Stimulated activated CD4-positive, alpha-beta T cell treated with anti-CD3 and anti-CD28 coated beads, TNF-alpha, amount 100 ng/mL, for 24 hours (primary cell): ENCODE measurements at places on chromosomes 16 and 17.

- DNase-seq: no peak
These were observed 75.4 kb downstream of the YPEL2 start for GRCh38 chr17:59406808-59407381.

- DNase-seq: no peak
These were observed 16.4 kb downstream of the NF1 start for GRCh38 chr17:31111183-31111582.

GRCh38 chr17:61463316-61464129, 11.3 kb downstream of the TBX4 start:
- DNase-seq: no peak

DNA sequence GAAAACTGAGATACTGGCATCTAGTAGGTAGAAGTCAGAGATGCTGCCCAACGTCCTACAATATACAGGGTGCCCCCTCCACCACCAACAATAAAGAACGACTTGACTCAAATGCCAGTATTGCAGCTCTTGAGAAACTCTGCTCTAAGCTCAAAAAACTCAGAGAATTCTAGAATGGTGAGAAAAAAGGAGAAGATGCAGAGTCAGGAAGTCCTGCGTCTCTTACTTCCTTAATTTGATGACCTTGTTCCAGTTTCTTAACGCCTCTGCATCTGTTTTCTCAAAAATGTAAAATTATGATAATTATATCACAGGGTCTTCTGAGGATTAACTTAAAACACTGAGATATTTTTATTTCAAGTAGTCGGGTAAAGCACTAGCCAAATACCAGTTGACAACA, 1.7 kb upstream of the HSBP1 start:
- no peak for DNase-seq

DNA sequence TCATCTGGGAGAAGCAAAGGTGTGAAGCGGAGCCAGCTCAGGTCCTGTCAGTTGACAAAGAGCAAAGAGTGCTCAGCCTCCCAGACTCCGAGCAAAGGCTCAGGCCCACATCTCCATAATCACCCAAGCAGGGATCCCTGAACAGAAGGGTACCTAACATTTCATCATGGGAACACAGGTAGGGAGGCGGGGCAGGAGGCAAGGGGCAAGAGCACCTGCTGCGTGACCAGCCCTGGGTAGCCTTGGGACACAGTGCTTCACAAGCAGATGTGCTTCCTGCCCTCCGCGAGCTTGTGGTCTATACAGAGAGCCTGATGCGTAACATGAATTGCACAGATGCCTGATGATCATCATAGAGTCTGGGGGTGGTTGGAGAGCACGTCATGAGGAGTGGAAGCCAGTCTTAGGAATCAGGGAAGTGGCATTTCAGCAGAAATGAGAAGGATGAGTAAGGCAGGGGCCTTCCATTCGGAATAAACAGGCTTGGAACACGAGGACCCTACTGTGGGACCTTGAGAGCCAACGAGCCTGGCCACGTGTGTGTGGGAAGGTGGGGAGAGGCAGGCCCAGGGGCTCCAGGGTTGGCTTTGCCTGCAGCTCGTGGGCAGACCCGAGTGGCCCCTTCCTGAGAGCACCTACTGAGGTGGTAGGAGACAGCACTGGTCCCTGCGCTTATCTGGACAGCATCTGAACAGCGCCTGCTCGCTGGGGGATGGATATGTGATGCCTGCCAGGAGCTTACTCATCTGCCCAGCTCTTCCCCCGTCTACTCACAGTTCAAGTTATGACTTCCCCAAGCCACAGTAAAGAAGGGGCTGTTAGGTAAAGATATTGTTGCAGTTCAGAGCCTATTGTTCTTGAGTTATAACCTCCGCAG, 125.8 kb downstream of the CCDC182 start:
- DNase-seq: no peak

- no peak for DNase-seq
These were observed 10.0 kb downstream of the SUPT4H1 start for GRCh38 chr17:58341861-58342475.

- no peak for DNase-seq
These were observed 94.0 kb downstream of the SKAP1 start for GRCh38 chr17:48335858-48336500.

DNA sequence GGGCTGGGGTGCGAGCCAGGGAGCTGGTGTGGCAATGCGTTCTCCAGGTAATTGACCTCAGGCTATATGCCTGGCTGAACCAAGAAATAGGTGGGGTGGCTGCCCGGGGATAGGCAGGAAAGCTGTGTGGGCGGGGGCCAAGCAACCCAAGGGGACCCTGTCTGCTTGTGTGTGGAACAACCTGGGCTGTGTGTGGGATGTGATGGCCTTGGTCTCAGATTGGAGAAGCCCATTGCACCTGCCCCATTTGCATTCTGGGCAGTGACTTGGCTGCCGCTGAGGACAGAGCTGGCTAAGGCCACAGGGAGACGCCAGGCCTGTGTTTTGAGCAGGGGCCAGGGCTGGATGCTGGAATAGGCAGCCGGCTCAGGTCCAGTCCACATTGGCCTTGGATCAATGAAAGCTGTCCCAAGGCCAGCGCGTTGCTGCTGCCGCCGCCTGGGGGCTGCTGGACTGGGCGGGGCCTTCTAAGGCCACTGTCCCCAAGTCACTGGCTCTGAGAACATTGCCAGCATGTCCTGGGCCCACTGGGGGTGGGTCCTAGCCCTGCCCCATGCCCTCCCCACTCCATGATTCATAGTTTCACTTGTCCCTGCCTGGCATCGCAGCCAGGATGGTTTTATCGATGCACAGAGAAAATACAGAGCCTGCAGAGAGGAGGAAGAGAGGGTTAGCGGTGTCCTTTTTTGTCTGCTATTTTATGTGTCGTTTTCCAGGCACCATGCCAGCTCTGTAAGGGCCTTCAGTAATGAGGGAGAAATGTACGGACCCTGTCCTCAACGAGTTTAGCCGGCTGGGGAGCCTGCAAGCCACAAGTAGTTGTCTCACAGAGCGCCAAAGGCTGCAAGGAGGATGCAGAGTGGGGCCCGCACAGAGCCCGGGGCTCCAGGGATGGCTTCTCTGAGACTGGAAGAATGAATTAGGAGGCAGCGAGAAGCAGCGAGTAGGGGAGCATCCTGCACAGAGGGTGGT, 43.9 kb downstream of the NKD1 start:
- DNase-seq: no peak

- no peak for DNase-seq
These were observed 74.1 kb downstream of the SNX11 start for GRCh38 chr17:48181653-48182052.

DNA sequence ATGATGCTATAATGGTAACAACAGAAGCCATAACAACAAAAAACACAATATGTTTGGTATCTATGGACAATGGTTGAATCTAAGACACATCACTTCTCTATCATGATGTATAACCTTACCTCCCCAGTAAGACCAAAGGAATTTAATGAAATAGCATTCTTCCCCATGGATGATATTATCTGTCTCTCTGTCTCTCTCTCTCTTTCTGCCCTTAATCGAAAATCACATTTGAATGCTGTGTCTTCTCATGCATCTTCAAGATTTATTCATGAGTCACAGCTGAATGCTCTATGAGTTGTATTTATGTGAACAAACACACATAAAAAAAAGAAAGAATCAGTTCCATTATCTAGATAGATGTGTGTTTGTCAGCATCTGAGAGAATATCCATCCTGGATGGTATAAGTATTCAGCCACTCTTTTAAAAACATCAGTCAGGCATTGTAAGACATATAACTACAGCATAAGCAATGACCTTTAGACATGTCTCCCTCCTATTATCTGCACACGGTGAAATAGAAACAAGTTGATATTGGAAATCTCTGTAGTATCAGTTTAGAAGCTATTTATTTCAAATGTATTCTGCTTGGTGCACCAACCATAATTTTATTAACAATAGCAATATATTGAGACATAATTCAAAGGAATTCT, 433.3 kb downstream of the TOX3 start:
- DNase-seq: no peak

- no peak for DNase-seq
These were observed 55.7 kb downstream of the GOSR1 start for GRCh38 chr17:30532871-30533270.

DNA sequence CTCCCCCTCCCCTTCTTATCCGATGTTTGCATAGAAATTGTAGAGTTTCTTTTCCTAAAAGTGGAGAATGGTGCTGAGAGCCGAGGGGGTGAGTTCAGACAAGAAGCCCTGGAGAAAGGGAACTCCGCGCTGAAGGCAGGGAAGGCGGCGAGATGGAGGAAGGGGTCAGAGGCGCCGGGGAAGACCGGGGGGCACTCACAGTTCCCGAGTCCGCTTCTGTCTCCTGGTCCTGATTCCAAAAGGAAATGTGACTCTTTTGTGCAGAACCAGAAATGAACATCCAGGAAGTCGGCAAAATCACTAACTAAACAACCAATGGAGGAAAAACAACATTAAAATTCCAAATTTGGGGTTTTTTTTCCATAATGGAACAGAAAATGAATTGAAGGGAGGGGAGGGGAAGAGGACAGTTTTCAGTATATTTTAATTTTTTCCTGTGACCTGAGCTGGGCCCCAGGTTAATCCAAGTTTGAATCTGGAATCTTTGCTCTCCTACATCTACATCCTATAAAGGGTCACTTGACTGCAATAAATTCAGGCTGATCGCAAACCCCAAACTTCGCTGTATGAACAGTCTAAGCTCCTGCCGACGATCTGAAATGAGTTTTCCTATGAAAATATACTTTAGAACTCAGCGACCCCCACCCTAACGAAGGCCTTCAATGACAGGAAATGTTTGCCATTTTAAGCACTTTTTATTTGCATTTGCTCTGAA, 252.3 kb downstream of the C16orf95 start:
- DNase-seq: no peak

GRCh38 chr17:63478814-63479494, 2.1 kb downstream of the ACE start:
- peak; percentile 55 for DNase-seq

DNA sequence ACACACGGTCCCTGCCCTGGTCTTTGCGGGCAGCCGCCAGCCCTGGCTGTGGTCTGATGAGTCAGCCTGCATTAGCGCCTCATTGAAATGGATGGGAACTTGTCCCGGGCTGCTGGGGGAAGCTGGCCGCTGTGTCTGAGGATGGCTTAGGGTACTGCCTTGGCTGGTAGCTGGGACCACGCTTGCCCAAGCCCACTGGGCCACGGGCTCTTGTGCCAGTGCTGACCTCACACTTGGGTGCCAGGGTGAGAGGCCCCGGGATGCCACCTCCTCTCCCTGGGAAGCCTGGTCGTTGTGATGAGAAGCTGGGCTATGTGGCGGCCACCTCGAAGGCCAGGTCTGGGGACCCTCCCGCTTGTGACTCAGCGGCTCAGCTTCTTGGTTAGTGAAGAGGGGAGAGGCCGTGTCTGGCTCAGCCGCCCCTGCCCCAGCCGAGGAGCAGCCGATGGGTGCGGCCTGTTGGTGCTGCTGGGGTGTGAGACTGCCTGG, 10.7 kb downstream of the CACNA1H start:
- DNase-seq: no peak

DNA sequence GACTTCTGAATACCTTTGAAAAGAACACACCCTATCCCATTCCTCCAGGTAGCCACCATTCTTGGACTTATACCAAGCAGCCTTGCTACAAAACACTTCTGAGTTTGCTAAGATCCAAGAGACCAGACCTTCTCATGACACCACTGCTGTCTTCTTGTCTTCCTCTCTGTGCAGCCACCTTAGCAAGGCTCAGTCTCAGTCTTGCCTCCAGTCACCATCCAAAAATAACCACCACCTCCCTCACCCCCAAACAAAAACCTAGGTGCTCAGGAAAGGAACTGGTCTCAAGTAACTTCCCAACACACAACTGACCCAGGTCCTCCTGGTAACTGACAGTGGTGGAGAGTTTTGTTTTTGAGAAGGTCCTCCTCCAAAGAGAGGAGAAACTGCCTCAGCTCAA, 90.9 kb upstream of the CORO6 start:
- DNase-seq: no peak

GRCh38 chr16:4664538-4665418, 28.6 kb upstream of the NUDT16L1 start:
- DNase-seq: no peak

GRCh38 chr16:30951750-30952149, 2.9 kb downstream of the ORAI3 start:
- DNase-seq: no peak

DNA sequence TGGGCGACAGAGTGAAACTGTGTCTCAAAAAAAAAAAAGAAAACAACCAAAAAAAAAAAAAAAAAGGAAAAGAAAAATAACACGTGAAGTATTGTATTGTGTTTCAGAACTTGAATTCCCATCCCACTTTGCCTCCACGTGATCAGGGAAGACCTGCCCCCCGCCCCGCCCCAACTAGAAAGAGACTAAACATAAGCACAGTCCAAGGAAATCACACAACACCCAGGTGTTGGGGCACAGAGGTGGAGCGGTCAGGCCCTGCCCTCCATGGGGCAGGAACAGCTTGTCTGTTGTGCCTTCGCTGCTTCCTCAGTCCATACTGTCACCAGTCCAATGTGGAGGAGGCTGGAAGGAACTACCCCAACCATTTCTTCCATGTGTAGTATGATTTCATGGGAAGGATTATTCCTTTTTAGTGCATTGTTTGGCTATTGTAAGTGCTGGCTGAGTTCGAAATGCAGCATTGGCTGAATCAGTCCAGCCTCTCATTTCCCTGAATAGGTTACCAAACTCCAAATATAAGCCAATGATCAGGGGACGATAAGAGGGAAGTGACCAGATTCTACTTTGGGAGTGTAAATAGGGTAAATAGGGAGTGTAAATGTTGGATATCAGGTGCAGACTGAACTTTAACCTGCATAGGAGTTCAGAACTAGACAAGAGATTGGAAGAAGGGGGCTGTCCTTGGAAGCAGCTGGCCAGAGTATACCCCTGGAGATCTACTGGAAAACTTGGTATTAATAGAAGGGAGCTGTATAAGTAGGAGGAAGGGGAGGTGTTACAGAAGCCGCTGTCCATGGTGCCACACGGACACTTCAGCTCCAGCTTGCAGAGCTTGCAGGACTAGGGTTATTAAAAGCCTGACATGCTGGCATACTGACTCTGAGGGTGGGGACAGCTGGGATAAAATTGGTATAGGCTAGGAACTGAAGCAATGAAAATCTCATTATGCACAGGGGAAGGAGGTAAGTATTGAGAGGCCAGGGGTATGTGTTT, 50.7 kb downstream of the TANGO6 start:
- DNase-seq: no peak

GRCh38 chr16:78154729-78155461, 55.4 kb downstream of the WWOX start:
- DNase-seq: no peak

GRCh38 chr17:3003296-3004149, 59.9 kb downstream of the OR1D5 start:
- DNase-seq: no peak

GRCh38 chr16:53043986-53044601, 8.6 kb downstream of the CHD9NB start:
- no peak for DNase-seq

DNA sequence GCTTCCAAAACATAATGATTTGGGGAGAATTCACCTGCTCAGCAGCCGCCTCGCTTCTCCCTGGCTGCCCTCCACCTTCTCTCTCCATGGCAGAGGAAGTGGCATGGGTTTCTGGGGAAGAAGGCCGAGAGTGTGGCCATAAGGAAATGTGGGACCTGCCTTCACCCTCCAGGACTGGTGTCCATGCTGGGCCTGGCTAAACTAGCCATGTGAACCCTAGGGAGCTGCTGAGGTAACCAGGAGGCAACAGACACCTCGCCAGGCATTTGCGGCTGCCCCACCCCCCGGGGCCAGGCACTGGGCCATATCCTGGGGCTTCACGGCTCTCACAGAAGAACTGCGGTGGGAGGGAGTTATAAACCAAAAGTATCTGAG, 9.9 kb upstream of the CMTM4 start:
- no peak for DNase-seq
